Activated B cell treated with CpG ODN at 0.5 μM for 24 hours (primary cell): ENCODE measurements at places on chromosomes 5 and 9. TPM values are rescaled to one million over a fixed set of nuclear protein-coding genes. Genes with fewer than 3 reads are reported as not detected.

The DIPK1B gene
- total RNA-seq: 1.5 and 2.2 TPM in 2 replicates

The ANXA1 gene
- 0.27 and 0.71 TPM in 2 replicates for total RNA-seq

DNA sequence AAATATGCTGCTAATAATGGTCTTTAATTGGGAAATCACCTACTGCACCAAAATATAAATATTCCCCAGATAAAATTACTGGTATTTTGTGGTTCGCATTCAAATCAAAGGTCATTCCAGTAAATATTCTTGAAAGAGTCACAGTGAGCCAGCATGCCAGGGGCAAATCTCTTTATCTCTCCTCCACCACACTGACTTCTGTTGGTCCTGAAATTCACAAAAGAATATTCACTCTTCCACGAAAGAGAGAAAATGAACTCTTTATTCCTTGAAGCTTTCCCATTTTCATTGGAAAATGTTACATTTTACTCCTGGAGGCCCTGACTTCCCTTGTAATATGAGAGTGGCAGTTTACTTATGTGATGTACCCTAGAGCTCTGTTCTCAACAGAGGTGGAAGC is 39.7 kb downstream of the ZNF366 start:
- no peak for DNase-seq

GRCh38 chr5:14400611-14401010 is 181.0 kb upstream of the OTULINL start:
- no peak for DNase-seq

DNA sequence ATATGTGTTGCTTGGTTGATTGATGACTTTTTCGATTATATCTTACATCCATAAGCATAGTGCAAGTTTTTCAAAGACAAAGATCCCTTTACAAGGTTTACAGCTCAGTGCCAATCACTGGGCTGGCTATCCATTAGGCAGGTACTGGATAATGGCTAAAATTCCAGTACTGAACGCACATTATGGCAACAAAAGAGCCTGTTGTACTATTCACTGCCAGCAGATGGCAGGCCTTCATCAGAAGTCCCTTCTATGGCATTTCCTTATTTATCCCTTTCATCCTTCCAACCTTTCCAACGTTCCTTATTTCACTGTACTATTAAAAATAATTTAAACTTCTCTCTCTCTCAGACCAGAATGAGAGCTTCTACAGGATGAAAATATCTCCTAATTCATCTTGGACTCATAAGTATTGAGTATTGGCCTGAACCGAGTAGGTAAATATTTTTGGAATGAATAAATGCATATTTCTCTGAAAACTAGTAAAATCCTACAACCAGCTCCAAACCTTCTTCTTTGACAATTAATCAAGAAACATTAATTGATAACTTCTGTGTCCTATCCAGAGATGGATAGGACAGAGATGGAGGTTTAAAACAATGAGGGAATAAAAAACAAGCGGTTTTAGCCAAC is 6.7 kb upstream of the WNT8A start:
- DNase-seq: no peak

The CBY3 gene
- total RNA-seq: not detected in 2 replicates

DNA sequence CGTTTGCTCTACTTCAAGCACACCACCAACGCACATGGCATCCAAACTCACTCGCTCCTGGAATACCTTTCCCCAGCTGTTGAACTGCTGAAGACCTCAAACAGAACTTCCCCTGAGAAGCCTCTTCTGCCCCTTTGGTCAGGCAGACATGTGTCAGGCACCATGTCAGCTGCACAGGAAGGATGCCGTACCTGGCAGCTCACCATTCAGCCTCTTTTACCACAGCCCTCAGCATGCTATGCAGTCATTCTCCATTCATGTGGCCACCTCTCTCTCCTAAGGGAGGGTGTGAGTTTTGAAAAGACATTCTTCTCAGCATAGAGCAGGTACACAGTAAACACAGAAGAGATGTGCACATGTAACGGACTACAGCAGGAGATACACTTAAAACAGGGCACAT is 14.2 kb downstream of the IL4 start:
- DNase-seq: no peak

DNA sequence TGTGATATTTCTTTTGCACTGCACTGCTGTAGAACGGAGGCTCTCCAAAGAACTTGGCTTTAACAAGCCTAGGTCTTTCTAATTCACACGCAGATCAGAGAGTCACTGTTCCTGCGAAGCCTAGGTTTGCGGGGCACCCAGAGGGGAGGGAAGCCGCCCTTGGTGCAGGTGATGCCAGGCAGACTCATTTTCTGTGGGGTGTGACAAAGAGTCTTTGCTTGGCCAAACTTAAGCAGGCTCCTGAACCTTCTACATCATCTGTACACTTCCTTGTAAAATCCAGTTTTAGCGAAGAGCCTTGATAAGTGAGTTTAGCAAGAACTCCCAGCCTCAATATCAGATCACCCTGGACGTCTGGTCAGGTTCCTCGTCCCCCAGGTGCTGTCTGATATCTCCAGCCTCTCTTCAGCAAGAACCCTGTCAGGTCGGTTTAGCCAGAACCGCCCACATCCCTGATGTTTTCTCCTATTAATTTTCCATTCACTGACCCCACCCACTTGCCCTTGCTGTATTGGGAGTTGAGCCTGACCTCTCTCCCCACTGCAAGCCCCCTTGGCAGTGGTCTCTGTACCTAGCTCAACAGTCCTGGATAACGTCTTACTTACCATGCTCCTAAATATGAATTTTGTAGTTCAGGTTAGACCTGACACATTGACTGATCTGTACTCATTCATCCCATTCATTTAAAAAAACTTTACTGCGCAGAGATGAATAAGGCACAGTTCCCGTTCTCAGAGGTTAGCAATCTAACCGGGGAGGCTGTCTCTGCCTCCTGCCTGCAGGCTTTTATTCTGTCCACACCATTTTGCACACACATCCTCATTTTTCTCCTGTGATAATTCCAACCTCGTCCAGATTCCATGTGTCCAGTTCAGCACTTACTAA is 880 bp upstream of the UBAC1 start:
- DNase-seq: no peak

DNA sequence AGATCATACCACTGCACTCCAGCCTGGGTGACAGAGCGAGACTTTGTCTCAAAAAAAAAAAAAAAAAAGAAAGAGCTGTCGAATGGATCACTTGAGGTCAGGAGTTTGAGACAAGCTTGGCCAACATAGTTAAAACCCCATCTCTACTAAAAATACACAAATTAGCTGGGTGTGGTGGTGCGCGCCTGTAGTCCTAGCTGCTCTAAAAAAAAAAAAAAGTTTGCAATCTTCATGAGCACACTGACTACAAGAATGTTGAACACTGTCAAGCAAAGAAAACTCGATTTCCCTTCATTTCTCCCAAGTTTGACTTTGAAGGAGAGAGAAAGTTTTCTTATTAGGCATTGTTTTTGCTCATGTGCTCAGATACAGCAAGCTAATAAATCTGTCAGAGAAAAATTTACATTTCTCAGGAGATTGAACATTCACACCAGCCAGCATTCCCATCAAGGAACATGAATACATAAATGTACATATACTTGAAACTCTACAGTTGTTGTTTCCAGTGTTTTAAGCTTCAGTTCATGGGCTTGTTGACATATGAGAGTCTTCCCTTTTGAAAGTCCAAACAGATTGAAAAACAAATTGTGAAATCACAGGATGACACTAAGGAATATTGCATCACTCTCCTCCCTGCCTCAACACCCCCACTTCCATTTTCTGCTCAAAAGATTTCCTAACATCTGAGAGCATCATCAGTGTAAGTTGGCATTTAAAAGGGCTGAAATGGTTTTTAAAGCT is 81.8 kb downstream of the ARRDC3 start:
- no peak for DNase-seq

DNA sequence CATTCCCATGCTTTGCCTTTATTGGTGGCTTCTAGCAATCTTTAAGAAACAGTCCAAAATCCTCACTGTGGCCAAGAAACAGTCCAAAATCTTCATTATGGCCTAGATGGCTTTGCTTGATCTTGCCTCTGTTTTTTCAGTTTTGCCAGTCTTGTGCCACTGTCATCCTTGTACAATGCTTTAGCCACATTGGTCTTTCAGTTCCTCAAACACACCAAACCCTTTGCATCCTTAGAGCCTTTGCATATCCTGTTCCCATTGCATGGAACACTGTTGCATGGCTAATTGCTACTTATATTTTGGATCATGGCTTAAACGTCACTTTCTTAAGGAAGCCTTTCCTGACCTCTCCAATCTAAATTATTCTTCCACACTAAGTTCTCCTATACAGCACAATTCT is 22.1 kb downstream of the MRRF start:
- no peak for DNase-seq

- no peak for DNase-seq
These were observed 167.9 kb upstream of the FREM1 start for GRCh38 chr9:15077946-15078729.

DNA sequence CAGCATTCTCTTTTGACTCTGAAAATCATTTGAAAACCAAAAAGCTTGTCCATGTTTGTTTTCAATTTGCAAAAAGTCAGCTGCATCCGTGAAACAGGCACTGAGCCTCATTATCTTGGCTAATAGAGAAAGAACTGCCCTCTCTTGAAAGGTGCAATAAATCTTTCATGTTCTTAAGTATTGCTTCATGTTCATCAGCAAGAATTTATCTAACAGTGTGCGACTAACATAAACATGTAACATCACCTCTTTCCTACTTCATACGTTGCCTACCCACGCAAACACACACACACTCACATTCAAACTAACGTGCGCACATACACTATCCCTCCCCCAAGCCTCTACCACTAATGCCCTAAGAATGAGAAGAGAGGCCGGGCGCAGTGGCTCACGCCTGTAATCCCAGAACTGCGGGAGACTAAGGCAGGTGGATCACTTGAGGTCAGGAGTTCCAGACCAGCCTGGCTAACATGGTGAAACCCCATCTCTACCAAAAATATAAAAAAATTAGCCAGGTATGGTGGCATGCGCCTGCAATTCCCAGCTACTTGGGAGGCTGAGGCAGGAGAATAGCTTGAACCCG is 629.7 kb upstream of the ZNF608 start:
- no peak for DNase-seq

- no peak for DNase-seq
These were observed 99.5 kb upstream of the MSX2 start for GRCh38 chr5:174624733-174625522.

DNA sequence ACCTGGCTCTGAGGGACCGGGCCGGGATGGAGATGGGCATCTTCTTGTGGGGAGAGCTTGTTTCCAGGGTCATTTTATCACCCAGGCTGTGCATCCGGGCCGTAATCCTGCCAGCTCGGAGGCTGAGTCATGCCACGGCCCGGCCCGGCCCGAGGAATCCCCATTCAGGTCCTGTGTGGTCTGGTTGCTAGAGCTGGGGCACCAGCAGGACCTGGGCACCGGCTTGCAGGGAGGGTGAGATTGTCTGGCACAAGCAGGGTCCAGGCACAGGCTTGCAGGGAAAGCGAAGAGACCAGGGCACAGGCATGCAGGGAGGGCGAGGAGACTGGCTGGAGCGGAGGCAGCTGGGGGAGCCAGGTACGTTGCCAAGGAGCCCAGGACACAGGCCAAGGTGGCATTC is 106.8 kb downstream of the RXRA start:
- no peak for DNase-seq
